ENCODE measurements at places on chromosomes 5 and 9.
A peak's percentile ranks its signal among the peaks of the same experiment; 100 is the strongest.

- no peak for DNase-seq
These were observed 98.4 kb downstream of the CRB2 start for GRCh38 chr9:123454361-123454760.

GRCh38 chr9:120264528-120264927, 315.4 kb downstream of the CDK5RAP2 start:
- DNase-seq: no peak

DNA sequence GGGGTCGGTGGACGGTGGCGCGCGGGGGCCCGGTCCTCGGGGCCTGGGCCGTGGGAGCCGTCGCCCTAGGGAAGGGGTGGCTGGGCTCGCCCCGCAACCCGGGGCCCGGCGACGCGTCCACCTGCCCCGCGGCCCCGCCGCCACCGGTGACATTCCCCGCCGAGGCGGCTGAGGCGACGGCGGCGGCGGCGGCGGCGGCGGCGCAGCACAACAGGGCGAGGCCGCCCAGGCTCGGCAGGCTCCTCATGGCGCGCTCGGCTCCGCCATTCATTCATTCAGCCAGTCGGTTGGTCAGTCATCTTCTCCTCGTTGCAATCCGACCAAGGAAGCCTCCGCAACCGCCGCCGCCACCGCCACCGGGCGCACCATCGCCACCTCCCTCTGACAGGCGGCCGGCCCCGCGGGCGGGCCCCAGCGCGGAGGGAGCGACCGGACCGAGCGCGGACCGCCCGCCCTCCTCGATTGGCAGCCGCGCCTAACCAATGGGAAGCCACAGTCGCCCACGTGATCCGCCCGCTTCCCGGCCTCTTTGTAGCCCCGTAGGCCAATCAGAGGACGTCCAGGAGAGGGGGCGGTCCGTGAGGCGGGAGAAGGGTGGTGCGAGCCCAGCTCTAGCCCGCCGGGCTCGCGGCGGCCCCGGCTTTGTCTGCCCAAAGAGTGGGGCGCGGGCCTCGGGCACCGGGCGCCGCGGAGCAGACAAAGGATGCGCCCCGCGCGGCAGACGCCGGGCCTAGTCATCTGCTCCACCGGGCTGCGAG, at the start of gene MEGF9:
Gene MEGF9, minus strand, starts transcription at position 383 of the 758 bp plus-strand sequence. Its CDS starts 112 bp downstream, at position 271.
- DNase-seq: peak; percentile 99

- DNase-seq: no peak
These were observed 36.3 kb downstream of the SPATA31D1 start for GRCh38 chr9:82024908-82025307.

DNA sequence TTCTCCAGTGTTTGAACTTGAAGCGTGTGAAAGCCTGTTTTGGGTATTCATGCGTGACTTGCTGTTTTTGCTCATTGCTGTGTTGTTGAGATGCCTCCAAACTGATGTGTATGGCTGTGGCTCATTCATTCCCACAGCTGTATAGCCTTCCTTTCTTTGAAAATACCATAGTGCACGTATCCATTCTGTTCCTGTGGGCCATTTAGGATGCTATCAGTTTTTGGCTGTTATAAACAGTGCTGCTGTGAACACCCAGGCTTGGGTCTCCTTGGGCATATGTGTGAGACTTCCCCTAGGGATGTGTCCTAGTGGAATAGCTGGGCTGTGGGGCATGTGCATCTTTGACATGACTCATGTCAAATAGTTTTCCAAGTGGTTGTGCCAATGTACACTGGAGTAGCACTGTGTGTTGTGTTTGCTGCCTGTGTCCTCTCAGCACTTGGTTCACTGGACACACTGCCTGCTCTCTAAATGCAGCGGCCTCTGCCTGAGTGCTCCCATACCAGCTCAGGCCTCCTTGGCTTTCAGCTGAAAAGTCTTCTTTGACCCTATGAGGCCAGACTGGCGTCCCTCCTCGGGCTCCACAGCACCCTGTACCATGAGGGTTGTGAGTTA, 102.6 kb upstream of the TBC1D2 start:
- no peak for DNase-seq

DNA sequence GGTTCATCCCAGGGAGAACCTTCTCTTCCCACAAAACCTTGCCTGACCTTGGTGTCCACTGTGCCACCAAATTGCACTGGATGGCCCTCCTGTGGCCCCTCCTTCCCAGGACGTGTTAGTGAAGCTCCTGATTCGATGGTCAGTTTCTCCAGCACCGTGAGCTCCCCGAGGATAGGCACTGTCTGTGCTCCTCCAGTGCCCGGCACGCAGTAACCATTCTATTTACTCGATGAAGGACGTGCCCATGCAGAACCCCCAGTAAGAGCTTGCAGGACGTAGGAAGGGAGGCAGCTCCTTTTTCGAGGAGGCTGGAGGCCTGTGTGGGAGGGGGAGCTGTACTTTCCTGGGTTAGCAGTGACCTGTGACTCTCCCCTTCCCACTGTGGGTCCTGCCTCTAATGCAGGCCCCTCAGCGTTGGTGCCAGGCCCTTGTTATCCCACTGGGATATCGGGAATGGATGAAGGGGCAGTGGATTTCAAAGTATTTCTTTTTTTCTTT, 39.6 kb downstream of the HABP4 start:
- DNase-seq: no peak

DNA sequence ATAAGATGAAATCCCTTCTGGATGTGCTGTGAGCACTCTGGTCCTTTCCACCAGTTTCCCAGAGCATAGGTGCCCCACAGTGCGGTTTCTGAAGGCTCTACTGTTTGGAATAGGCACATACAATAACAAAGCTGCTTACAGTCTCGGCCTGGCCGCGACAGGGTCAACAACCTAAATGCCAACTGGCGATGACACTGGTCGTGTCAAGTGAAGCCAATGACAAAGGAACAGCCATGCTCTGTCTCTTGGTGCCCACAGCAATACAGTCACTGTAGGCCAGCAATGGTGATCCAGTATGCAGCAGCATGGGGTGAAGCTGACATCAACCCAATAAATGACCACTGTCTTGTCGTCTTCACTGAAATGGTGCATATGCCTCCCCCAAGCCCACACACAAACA, 47.8 kb upstream of the EQTN start:
- DNase-seq: peak; percentile 53

All from posterior cingulate gyrus (tissue), 11 donors.